Hippocampal formation (tissue), 2 donors: ENCODE measurements at places on chromosomes 2 and 18.

- DNase-seq: no peak
Measured at GRCh38 chr2:197035002-197035401, 108.5 kb upstream of the PGAP1 start.

- DNase-seq: peak; percentile 59
Measured at GRCh38 chr2:238459081-238459629, 32.4 kb downstream of the ASB1 start.

DNA sequence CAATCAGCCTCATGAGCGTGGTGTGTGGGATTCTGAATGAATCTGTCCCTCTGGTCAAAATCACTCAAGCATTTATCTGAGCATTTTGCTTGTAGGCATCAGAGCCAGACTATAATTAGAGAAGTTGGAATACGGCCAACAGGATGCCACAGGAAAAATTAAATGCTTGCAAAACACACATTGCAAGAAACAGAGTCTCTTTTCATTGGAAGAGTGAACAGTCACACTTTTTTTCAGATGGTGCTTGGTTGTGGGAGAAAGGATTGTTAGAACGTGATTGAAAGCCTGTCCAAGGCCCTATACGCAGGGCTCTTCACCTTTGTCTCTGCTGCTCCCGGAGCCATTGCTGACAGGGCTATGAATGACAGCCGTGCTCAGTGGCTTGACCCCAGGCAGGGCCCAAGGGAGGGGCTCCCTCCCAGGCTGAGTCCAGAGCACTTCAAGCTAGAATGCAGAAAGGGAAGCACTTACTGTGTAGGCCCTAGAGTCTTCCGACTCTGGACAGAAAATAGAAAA, 59.8 kb downstream of the SNTG2 start:
- DNase-seq: no peak

DNA sequence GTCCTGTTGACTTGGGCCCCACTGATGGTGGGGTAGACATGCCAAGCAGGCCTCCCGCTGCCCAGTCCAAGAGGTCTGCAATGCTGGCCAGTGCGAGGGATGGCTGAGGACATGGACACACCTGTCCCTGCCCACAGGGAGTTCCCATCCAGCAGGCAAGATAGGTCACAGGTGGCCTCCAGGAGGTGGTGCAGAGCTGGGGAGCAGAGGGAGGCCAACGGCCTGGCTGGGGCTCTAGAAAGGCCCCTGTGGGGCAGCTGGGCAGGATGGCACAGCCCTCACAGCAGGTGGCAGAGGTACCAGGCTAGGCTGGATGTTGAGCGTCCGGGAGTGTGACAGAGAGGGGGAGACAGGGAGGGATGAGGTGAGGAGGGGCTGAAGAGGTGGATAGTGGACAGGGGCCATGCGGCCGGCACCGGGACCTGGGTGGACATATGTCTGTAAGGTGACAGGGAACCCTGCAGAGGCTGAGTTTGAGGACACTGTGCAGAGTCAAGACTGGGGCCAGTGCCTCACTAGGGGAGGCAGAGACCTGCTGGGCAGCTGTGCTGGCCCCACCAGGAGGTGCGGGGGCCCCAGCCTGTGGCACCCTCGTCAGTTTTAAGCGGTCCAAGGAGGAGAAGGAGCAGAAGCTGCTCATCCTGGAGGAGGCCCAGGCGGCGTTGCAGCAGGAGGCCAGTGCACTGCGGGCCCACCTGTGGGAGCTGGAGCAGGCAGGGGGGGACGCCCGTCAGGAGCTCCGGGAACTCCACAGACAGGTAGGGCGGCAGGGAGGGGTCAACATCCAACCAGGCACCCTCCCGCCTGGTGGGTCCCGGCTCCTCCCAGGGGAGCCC, 34.3 kb upstream of the SNED1 start:
- DNase-seq: no peak

- no peak for DNase-seq
Measured at GRCh38 chr2:153394686-153395085, 83.9 kb downstream of the RPRM start.

- no peak for DNase-seq
Measured at GRCh38 chr2:46329803-46330775, 32.9 kb downstream of the EPAS1 start.

- DNase-seq: no peak
Measured at GRCh38 chr18:598124-598589, 1.4 kb downstream of the CLUL1 start.

GRCh38 chr18:5943514-5943913, 48.2 kb upstream of the TMEM200C start:
- no peak for DNase-seq

DNA sequence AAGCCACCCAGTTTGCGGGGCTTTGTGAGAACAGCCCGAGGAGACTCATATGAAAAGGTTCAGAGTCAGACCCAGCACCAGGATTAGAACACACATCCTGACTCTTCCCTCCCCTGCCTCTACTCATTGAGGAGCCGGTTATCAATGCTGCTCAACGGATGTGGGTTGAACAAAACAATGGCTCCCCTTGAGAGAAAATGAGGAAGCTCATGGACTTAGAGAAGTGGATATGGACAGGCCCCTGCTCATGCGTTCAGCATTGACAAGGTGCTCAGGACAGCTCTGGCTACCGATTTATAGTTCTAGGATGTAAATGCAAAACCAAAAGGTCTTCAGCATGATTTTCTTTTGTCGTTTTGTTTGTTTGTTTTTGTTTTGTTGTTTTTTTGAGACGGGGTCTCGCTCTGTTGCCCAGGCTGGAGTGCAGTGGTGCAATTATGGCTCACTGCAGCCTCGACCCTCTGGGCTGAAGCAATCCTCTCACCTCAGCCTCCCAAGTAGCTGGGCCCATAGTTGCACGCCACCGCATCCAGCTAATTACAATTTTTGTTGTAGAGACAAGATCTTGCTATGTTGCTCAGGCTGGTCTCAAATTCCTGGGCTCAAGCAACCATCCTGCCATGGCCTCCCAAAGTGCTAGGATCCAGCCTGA, 32.0 kb upstream of the AGAP1 start:
- DNase-seq: no peak

DNA sequence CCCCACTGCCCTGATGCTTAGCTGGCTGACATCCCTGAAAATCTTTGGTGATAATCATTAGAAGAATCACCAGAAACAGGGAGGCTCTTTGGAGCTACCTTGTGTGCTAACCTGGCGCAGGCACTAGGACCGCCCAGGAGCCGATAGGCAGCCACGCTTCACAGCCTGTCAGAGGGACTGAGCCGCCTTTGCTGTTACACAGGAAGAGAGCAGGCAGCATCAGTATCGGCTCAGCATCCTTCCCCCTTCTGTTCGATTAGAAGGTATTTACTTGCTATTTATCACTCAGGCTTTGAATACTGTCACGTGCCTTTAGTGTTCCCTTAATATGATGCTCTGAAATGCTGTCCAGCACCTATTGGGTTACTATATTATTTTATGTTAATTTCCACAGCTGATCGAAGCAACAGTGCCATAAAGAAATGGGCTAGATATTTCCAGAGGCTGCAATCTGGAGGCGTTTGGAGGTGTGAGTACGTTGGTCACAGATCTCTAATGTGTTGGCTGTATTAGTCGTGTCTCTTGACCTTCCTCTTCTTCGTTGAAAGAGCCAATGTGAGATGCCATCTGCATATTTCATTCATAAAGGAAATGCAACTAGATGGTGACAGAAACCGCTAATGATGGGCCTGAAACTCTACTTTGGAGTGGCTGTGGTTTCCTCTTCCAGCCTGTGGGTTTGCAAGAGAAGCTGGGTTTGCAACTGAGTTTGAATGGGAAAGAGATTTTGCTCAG, 110.4 kb upstream of the RAB27B start:
- DNase-seq: peak; percentile 14

GRCh38 chr18:28522236-28522635, 345.3 kb upstream of the CDH2 start:
- DNase-seq: no peak
